Astrocyte (in vitro differentiated cells and primary cell): ENCODE measurements at places on chromosomes 2 and 18.
A peak's percentile ranks its signal among the peaks of the same experiment; 100 is the strongest.

DNA sequence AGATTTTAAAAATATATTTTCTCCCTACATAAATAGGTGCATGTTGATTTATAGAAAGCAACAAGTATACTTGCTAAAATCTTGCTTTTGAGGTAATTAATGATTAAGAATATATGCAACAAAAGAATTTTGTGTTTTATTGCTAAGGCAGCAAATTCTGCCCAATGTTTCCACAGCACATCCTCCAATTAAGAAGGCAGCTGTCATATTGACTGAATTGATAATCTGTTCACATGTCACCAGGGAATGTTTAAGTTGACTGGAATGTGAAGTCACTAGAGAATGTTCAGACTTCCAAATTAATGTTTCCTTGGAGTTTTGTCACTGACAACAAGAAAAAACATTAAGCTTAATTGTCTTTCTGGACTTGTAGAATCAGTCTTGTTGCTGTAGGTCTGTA, 1602.7 kb upstream of the SLC39A10 start:
- DNase-seq = no peak

DNA sequence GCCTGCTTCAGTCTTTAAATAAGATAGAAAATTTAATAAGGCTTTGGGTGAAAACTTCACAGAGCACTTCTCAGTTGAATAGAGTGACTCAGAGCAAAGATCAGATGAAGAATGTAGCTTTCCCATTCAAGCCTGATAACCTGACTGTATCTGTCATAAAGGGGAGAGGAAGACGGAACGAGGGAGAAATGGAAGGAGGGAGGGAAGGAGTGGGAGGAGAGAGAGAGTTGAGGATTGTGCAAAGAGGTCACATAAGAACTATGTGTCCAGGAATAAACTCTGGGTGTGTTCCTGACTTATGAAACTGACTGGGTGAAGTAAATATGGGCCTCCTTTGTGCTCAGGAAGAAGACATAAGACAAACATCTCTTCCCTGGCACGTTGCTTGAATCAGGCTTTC, 385.5 kb downstream of the LPIN1 start:
- DNase-seq = peak; percentile 70

DNA sequence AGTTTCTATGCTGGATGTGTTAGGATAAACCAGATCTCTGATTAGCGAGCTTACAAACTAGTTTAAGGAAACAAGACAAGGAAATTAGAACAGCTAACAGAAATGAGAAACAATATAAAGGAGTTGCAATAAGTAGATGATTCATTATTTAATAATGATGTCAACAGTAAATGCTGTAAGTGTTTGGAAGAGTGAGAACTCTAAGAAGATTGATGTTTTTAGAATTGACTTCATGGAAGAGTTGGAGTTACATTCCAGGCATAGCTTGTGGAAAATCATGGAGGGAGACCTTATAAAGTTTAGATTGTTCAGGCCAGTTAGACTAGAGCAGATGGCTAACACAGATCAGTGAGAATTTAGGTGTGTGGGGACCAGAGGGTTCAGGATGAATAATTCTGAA, 32.6 kb downstream of the PPP1R1C start:
- peak; percentile 87 for DNase-seq

DNA sequence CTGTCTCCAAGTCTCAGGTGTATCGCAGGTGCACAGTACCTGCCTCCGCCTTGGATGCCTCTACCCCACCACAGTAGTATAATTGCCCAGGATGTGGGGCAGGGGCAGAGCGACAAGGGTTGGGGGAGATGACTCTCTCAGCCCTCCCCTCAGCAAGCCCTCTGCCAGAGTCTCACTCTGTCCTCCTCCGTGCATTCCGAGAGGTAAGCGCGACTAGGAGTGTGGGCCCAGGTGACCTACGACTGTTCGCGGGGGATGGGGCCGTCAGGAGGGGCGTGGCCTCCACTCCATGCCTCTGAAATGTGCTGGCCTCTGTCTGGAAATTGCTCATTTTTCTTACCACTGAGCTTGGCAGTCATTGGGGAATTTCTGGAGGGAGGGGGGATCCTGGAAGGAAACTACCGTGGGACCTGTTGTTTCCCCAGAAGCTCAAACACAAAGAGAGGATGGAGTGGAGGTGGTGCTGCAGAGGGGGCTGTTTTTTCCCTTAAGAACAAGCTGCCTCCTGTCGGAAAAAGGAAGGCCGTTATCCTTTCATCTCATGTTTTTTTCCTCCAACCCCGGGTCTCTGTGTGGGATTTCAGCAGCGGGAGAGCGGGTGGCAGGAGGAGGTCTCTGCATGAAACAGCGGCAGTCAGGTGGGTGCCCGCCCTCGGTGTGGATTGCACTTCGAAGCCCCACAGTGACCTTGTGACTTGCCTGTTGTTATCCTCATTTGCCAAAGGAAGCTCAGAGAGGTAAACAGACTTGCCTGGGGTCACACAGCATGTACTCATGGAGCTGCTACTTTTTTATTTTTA, 13.0 kb upstream of the RALB start:
- DNase-seq = peak; percentile 91

GRCh38 chr18:5961828-5962150, 66.5 kb upstream of the TMEM200C start:
- no peak for DNase-seq

- DNase-seq = no peak
These were observed 94.3 kb downstream of the NFATC1 start for GRCh38 chr18:79489899-79490625.

DNA sequence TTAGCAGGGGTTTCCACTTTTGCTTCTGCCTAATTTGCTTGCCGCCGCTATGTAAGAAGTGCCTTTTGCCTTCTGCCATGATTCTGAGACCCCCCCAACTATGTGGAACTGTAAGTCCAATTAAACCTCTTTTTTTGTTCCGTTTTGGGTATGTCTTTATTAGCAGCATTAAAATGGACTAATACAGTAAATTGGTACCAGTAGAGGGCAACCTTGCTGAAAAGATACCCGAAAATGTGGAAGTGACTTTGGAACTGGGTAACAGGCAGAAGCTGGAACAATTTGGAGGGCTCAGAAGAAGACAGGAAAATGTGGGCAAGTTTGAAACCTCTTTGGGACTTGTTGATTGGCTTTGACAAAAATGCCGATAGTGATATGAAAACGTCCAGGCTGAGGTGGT, 216.1 kb upstream of the FSIP2 start:
- no peak for DNase-seq

- no peak for DNase-seq
These were observed 37.5 kb downstream of the ADI1 start for GRCh38 chr2:3481736-3482362.

GRCh38 chr2:95060446-95061118, 35.1 kb downstream of the MAL start:
- no peak for DNase-seq

DNA sequence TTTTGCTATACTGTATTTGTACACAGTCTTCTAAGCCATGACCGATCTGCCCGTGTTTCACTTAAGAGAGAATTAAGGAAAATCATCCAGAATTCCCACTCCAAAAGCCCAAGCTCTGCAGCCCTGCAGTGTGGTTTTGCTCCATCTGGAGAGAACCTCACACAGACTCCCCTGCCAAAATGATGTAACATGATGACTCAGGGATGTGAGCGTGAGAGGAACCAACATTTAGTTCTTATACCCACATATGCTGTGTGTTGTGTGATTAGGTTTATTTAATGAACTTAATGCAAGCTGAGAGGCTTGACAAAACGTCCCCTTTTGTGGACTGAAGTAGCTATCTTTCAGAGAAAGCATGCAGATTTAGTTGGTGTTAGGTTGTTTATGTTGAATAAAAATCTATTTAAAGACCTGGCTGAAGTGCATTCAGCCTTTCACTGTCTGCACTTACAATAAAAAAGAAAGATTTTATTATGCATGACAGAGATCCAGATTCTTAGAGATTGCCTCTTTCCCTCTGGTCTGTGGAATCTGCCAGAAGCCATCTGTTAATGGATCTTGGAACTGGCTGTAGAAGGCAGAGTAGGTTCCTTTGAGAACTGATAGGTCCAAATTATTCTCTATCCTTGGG, 6.3 kb downstream of the RAB12 start:
- DNase-seq = peak; percentile 95

GRCh38 chr18:74289137-74289536, 2.6 kb downstream of the CYB5A start:
- no peak for DNase-seq

DNA sequence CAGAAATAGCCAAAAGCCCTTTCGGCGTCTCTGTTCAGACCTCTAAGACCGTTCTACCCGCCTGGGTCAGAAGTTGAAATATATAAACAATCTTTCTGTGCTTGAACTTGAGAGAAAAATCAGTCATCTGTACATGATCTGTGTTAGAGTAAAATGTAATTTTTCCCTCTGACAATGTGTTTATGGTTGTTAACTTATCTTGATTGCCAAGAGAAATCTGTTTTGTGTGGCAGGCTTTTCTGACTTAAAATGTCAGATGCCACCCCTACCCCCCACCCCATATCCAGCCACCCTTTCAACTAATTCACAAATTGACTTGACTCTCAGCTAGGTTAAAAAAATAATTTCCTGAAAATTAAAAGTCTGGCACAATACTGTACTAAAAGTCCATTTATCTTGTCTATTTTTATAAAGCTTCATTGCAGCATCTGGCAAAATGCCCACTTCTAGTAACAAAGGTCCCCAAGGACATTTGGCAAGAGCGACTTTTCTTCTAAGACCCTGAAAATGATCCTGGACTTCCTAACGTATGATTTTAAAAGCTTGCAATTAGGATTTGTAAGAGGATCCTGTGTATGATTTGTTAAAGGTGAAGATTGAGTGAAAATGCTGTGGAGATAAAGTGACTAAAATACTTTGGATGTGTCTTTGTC, 304.2 kb downstream of the EPHA4 start:
- DNase-seq = no peak

- no peak for DNase-seq
These were observed 185.8 kb downstream of the FBXO15 start for GRCh38 chr18:73961804-73962203.

DNA sequence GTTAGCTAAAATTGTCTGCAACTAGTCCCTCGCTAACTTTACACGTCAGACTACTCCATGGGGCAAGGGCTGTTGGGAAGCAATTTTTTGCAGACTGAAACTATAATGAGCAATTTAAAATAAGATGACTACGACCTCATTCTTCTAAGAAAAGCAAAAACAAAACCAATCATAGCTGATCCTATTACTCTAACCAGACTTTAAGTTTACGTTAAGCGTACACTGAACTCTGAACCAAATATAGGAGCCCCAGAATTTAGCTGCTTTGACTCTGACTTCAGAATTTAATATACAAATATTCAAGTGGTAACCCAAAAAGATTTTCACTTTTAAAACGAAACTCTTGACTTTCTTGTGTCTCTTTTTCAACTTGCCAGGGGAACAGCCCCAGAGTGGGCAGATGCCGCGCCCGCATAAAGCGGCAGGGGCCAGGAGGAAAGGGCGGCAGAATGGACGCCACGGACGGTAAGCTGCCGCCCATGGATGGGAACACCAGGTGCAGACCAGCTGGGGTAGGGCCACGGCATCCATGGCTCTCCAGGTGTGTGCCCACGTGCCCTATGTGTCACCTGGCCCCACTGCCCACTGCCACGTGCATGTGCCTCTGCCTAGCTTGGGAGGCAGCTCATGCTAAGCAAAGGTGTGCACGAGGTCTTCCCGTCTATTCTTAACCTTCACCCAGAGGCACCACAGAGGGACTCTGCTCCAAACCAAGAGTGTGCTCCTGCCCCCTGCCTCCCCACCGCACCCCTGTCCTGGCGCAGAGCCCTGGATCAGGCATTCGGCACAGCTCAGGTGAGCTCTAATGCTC, 217.6 kb downstream of the HDAC4 start:
- no peak for DNase-seq

GRCh38 chr2:23375448-23375847, 9.5 kb upstream of the KLHL29 start:
- no peak for DNase-seq

- no peak for DNase-seq
These were observed 42.5 kb downstream of the MYO7B start for GRCh38 chr2:127577973-127578372.

GRCh38 chr2:76446872-76447271, 736.2 kb upstream of the GCFC2 start:
- DNase-seq = no peak

DNA sequence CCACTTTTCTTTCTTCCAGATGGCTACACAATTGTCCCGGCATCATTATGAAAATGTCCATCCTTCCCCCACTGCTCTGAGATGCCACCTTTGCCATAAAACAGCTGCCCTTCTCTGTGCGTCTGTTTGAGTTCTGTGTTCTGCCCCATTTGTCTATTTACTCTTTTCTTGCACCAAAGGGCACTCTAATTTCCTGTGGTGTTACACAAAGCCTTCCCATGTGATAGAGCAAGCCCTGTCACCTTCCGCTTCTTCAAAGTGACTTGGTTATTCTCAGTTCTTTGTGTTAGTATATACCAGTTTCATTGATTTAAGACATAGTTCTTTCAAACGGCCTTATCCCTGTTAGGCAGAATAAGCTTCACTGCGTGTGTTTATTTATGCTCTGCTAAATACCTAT, 84.1 kb downstream of the FBXO15 start:
- DNase-seq = no peak

DNA sequence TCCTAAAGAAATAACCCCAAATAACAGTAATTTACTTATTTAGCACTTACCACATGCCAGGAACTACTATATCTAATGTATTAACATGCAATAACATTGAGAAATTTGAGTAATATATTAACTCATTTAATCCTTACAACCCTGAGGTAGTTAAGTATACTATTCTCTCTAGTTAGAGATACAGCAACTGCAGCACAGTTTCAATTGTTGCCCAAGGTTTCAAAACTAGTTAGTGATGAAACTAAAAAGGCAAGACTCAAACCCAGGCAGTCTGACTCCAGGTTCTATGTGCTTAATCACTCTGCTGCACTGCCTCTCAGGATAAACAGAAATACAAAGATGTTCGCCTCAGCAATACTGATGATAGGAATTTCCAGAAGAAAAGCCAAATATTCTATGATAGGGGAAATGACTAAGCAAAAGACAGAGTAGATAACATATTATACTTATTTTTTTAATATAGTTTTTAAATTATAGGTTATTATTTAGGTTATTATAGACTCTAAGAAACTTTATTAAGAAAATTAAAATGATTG, 88.0 kb downstream of the SS18 start:
- no peak for DNase-seq

GRCh38 chr2:145137211-145137610, 617.3 kb upstream of the ZEB2 start:
- DNase-seq = no peak

DNA sequence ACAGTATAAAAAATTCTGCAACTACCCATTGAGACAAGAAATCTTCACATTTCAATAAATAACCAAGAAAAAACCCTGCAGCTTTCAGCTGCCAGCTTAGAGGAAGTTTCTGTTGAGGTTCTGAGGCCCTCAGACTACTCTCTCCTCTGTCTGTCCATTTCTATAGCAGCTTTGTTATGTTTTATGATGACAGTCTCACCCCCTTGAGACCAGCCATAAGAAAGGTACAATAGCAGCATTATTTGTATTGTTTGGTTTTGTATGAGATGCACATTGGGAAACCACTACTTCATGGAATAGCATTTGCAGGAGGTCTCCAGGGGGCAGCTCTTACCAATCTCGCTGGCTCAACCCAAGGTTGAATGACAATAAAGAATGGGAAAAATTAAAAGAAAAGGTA, 334.6 kb upstream of the VRK2 start:
- DNase-seq = no peak
